ENCODE measurements at places on chromosomes 3 and 15.

GRCh38 chr15:38208779-38209178 is 43.9 kb upstream of the SPRED1 start:
- no peak for DNase-seq

- no peak for DNase-seq
These were observed 157.5 kb downstream of the NUP210 start for GRCh38 chr3:13262493-13263211.

DNA sequence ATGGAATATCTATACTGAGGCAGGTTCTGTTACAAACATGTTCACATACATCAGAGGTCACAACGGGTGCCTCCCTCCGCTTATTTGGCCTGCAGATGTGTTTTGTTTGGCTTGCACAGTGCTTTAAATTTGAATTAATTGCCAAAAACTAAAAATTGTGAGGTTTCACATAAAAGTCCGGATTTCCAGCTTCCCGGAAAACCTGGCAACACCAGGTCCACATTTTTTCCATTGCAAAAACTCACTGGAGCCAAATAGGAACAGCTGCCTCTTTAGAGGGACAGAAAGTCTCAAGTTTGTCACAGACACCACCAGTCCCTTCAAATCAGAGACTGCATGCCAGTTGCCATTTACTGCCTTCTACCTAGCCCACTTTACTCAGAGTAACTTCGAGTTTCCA is 205.9 kb upstream of the MDFIC2 start:
- no peak for DNase-seq

- no peak for DNase-seq
These were observed 217.5 kb downstream of the RAP2B start for GRCh38 chr3:153379516-153379915.

DNA sequence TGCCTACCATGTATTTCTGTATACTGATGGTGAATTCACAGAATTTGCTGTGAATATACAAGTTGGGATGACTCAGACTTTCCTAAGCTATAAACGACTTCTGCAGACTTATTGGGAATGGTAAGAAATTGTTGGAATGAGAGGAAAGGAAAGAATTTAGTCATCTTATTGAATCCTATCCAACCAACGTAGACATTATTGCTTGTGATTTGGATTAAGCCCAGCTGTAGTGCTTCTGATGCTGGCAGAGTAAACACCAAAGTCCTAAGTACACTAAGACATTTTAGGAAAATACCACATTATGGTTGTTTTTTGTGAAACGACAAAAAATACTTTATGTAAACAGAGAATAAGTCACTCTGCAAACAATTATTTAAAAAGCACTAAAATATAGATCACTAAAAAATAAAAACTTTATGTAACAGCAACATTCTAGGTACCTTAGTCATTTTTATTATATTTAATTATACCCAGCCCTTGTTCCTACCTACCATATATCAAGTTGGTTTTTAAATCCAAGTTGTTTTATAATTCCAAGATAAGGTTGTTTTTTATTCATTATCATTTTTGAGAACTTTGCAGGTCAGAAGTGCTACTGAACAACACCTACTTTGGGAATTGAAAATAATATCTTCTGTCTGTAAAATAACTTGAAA is 99.2 kb upstream of the MLF1 start:
- no peak for DNase-seq

DNA sequence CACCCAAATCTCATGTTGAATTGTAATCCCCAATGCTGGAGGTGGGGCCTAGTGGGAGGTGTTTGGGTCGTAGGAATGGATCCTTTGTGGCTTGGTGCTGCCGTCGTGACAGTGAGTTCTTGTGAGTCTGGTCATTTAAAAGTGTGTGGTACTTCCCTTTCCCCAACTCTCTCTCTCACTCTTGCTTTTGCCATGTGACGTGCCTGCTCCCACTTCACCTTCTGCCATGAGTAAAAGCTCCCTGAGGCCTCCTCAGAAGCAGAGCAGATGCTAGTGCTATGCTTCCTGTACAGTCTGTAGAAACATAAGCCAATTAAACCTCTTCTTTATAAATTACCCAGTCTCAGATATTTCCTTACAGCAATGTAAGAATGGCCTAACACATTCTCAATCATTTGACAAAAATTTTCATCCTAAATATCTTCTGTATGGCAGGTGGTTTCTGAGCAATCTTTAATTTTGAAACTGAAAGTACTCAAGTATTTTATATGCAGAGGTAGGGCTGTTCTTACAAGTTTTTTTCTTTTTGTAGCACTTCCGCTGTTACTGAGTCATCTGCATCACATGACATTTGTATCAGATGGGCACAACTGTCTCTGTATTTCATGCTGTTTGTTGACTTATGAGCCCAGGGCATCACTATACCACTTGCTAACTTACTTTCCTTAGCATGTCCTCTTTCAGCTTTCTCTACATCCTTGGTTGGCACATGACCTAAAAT is 8.8 kb downstream of the RPL39L start:
- DNase-seq, result no peak

DNA sequence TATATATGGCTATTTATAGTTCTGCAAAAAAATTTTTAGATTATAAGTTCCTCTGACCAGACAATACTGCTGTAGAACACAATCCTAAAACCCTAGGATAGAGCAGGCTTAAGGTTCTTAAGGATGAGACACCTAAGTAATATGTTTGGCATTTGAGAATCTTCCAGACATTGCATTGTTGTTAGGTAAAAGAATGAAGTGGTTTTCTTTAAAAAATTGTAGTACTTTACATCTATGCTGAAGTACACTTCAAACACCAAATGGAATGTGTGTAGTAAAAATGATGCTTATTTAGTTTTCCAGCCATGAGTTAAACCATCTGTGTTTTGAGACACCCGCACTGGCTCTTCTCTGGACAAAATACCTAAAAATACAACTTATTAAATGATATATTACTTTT is 857.7 kb downstream of the OTOL1 start:
- no peak for DNase-seq

DNA sequence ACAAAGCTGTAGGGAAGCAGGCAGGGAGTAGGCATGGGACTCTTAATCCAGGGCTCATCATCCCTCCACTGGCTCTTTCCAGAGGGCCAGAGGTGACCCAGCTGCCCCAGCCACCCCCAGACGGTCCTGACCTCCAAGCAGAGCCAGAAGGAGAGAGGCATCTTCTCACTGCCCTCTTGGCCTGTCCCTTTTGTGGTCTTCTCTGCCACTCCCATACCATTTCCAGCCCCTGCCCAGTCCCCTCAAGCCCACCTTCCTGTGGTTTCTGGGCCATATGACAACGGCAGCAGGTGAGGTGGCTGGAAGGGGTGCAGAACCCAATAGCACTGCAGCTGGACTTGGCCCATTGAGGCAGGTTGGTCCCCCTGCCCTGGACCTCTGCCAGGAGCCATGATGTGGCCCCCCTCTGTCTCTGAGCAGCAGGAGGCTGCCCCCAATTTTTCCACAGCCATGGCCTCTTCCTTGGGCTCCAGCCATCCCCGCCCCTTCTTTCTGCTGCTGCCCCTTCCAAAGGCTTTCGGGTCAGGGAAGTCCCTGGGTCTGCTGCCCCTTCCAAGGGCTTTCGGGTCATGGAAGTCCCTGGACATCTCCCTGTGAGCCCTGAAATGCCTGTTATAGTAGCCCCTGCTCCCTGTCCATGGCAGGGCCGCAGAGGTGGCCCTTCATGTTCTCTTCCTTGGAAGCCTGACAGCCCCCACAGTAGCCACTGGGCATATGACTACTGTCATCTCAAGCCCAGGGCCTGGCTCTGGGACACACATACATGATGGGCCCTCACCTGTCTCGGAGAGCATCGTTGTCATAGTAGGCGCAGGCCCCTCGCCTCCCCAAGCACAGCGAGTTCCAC is 39.5 kb upstream of the RAB6B start:
- no peak for DNase-seq
